ENCODE measurements at places on chromosomes 12 and 14.
A peak's percentile ranks its signal among the peaks of the same experiment; 100 is the strongest.

- no peak for DNase-seq
These were observed 102.9 kb downstream of the CCER1 start for GRCh38 chr12:90851800-90852718.

GRCh38 chr12:62933602-62934238, 1.2 kb downstream of the PPM1H start:
- no peak for DNase-seq

GRCh38 chr12:48160046-48160445, 2.7 kb upstream of the ASB8 start:
- no peak for DNase-seq

DNA sequence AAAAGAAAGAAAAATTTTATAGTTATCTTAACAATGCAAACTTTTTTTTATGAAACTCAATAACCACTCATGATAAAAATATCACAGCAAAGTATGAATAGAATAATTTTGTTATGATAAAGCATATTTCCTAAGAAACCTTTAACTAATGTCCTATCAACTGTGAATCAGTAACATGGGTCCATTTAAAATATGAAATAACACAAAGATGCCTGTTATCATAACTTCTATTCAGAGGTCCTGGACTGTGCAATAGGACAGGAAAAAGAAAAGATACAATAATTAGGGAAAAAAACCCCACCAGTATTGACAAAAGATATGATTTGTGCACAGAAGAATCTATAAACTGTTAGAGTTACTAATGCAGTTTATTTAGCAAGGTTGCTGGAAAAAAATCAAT, 245.4 kb downstream of the FOXN3 start:
- DNase-seq = no peak

DNA sequence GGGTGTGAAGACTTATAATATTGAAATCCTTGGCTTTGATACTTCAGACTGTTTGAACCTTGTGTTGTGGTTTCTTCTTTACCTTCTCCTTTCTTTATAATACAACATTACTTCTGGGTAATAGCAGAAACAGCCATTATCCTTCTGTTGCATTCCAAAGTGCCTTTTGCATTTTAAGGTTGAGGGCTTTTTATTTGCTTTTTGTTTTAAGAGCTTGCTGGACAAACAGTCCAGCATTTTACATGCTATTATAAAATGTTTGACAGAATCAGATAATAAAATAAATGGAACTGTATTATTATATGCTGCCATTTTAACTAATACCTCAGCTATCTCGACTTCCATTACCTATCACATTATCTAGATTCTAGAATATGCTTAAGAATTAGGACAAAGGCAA, 14.0 kb downstream of the RNF34 start:
- DNase-seq = no peak

DNA sequence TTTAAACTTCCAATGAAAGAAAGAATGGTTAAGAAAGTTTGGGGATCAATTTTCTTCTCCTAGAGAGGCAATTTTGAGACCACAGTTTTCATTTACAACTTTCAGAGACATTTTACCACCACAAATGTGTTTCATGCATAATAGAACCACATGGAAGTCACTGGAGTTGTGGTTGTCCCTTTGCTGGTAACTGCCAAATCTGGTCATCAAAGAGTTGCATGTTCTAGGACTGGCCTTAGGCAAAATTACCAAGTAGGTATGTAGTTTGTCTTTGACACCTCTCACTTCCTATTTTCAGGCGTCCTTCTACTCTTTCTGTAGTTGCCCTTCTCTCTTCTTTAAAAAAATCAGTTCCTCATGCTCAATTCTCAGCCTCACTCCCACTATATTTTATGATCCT, 54.3 kb upstream of the TMX1 start:
- DNase-seq = no peak

GRCh38 chr12:131535779-131536178, 175.1 kb upstream of the SFSWAP start:
- DNase-seq = no peak

DNA sequence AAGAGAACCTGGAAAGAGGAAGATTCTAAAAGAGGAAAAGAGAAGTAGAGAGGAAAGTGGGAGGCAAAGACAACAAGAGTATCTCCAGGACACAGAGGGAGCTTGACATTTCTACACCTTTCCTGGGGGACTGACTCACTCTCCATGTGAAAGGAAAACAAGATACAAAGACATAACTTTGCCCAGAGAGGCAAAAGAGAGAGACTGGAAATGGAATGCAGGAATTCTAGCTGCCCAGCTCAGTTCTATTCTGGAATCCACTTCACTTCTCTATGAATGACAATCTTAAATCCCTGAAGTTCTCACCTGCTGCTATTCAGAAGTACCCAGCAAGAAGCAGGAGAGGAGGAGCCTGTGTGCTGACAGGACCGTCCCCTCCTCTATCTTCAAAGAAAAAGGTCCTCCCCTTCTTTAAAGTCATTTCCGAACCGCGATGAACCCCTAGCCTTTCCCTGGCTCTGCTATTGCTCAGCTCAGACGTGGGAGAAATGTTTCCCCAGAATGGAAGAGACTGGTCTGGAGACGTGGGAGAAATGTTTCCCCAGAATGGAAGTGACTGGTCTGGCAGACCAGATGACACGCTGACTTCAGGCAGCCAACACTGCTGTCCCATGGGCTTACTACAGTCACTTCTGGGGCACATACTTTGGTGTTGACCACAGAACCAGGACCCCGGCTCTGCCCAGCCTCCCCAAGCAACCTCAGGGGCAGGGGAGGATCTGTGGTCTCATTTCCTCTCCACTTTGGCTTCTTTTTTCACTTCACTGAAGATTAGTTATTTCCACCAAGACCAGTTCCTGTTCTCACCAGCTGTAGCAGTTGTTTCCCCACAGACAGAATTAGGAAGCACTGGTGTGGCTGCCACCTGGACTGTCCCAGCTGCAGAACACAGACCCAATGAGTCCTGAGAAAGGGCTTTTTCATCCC, 8.3 kb downstream of the FMNL3 start:
- peak; percentile 62 for DNase-seq

- DNase-seq = no peak
These were observed 4.1 kb upstream of the TUBA1C start for GRCh38 chr12:49260571-49261363.
